ENCODE measurements at places on chromosomes 7 and 10.

- no peak for DNase-seq
These were observed 5.8 kb downstream of the TCF7L2 start for GRCh38 chr10:112955582-112956421.

DNA sequence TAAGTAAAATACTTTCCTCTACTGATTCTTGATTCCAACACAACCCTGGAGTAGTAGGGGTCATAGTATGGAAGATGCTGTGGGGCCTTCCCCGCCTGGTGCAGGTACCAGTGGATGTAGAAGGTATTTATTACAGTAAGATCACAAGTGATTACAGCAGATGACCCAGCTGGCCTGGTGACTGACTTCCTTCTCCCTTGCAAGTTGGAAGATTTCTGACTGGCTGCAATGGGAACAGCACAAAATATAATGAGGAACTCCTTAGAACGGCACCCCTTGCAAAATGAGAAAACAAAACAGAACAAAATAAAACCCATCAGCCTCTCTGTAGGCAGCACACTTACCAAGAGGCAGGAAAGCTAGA, 61.7 kb upstream of the TARP start:
- peak; percentile 75 for DNase-seq

DNA sequence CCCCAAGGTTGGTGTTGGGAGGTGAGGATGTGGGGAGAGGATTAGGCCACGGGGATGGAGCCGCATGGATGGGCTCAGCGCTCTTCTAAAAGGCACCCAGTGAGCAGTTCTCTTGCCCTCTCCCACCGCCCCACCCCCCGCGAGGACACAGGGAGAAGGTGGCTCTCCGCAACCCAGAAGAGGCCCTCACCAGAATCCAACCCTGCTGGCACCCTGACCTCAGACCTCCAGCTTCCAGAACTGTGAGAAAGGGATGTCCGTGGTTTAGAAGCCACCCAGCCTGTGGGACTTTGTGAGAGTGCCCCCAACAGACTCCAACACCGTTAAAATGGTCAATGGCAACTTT, 242.8 kb upstream of the PPP2R2D start:
- DNase-seq, result no peak

DNA sequence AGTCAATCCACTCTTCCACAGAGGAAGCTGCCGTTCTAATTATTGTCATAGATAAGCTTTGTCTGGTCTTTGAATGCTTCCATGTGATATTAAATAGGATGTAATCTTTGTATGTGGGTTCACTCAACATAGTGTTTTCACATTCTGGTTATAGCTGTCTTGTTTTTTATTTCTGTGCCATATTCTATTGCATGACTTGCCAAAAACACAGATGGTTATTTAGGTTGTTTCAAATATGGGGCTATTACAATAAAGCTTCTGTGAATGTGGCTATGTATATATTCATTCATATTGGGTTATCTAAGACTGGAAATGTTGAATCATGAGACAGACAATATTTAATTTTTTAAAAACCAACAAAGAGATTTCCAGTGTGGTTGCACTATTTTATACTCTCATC, 1109.3 kb upstream of the LRRTM3 start:
- DNase-seq, result no peak

DNA sequence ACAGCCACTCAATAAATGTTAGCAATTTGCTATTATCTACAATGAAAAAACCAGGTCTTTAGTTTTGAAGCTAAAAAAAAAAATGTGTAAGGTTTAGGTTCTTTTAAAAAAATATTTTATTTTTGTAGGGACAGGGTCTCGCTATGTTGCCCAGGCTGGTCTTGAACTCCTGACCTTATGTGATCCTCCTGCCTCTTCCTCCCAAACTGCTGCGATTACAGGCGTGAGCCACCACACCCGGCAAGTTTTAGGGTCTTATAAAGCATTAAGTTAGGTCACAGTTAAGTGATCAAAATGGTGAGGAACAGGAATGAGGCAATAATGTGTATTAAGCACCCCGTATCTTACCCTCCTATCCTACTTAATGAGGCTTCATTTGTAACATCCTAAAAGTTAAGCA, 774 bp downstream of the SEM1 start:
- DNase-seq, result no peak

DNA sequence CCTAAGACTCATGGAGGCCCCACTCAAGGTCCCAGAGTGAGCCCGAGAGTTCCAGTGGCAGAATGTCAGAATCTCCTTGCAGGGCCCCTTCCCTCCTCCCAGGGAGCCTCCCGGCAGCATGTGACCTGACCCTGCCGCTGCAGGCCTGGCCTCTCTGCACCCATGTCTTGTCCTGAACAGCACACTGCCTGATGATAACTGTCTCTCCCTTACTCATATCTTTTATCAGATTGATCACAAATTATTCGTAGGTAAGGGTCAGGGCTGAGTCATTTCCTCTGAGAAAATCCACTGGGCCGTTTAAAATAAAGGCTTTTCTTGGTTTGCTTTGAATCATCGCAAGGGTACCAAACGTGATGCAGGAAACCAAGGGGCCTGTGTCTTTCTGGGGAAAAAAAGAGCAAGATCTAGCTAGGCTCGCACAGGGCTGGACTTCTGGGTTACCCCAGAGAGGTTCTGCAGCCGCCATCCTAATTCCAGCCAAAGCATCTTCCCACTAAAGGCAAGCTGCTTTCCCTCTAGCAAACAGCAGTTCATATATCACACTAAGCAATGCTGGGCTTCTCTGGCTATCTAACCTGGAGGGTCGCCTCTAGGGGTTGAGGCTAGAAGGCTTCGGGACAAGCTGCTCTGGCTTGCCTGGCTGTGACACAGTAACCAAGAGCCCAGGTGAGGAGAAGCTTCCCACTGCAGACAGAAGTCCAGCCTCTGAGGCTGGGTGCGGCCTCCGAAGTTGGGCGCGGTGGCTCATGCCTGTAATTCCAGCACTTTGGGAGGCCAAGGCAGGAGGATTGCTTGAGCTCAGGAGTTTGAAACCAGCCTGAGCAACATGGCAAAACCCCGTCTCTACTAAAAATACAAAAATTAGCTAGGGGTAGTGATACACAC, 104.9 kb downstream of the SPDYE5 start:
- DNase-seq, result no peak

DNA sequence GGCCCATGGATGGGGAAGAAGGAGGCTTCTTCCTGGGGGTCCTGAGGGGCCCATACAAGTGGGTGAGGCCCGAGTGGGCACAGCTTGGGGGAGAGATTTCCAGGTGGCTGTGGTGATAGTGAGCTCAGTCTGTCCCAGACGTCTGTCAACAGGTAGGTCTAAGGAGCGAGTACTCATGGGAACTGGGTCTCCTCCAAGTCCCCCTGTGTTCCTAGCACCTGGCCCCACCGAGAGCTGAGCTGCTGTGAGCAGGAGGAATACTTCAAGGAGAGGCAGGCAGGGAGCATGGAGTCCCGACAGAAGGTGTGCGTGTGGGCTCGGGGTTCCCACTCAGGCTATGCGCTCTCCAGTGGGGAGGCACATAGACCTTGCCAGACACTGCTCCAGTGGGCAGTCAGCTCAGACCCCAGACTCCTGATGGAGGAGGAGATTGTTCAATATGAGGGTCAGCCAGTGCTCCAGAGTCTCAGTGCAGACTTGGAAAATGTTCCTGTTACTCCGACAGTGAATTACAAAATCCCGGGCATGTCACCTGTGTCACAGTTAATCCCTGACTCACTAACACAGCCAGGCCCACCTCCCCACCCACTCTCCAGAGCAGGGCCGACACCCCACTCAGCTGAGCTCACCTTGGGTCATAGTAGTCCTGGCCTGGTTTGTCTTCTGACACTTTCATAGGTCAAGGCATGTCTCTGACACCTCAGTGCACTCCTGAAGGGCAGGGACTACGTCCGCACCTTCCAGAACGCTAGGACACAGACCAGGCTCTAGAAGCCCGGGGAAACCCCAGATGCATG, 28.2 kb upstream of the C10orf53 start:
- no peak for DNase-seq

- DNase-seq, result no peak
These were observed 4.9 kb upstream of the INSIG1 start for GRCh38 chr7:155292680-155293226.

DNA sequence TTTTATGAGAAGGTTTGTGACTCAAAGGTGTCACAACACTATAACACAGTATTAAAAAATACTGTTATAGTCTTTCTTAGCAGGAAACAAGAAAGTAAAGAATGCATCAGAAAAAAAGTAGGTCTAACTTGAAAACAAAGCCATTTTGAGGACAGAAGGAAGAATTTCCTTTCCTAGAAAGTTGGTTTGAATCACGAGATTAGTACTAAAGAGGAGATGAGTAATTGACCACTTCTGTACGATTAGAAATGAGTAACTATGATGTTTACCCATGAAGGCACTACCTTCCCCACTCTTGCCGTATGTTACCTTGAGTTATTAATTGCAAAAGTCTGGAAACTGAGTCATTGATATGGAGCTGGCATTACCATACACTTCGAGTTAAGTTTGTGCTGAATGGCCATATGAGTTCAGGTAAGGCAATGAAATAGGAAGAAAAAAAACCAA, 65.2 kb downstream of the FAM185A start:
- DNase-seq, result no peak

DNA sequence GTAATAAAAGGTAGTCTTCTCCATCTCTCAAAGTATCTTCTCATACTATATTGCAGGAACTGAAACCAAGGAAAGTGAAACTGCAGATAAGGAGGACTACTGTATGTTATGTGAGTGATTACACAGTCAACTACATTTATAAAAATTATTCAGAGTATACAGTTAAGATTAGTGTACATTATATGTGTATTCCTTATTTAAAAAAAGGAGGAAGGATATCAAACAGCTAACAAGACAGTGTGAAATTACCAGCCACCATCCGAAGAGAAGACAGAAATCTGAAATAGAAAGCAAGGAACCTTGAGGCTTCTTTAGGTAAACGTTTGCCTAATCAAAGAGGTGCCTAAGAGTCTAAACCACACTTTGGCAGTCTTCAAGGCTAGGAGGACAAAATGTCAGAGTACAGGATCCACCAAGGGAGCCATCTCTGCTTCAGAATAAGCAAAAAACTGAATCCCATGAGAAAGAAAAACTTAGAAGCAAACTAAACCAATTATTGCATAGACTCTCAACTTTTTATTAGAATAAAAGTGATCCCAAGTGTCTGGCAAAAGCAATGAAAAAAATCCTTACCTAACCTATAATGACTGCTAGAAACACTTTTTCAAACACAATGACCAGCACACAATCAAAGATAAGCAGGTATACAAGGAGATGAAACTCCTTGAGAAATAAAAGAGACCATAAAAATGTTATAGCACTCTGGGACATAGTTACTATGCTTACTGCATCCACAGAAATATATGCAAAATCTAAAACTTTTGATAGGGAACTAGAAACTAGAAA, 6.4 kb downstream of the USP6NL start:
- DNase-seq, result peak; percentile 33

DNA sequence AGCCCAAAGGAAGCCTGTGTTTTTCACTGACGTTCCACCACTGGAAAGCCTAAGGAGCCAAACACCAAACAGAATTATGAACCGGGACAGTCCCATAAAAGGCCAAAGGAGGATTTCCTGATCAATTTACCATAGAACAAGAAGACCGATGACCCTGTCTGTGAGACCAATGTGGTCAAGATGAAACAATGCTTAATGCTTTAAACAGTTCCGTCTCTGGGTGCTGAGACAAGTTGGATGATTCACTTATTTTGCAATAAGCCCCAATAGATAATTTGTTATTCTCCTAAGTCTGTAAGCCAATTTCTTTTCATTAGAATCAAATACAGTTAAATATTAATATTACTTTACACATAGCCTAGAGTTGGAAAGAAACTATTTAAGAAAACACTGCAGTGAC, 134.9 kb downstream of the MICU1 start:
- DNase-seq, result no peak

DNA sequence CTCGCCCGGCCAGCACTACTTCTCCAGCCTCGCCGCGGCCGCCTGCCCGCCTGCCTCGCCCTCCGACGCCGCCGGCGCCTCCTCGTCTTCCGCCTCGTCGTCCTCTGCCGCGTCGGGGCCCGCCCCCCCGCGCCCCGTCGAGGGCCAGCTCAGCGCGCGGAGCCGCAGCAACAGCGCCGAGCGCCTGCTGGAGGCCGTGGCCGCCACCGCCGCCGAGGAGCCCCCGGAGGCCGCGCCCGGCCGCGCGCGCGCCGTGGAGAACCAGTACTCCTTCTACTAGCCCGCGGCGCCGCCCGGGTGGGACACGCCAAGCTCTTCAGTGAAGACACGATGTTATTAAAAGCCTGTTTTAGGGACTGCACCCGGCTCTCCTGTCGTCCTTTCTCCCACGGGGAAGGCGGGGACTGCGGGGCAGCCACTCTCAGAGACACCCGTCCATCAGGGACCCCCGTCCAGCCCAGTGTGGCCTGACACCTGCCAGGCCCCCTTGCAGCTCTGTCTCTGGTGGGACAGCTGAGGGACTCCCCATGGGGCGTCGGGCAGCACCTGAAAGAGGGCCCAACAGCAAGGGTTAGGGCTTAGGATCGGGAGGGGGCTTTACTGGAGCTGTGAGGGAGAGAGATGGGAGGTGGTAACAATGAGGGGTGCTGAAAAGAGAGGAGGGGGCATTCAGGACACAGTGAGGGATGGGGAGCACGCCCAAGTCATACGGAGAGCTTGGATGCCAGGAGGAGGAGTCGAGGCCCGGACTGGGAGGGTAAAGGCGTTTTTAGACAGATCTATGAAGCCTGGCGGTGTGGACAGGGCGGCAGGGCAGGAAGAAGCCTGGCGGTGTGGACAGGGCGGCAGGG, 34.7 kb downstream of the SPDYE6 start:
- no peak for DNase-seq

DNA sequence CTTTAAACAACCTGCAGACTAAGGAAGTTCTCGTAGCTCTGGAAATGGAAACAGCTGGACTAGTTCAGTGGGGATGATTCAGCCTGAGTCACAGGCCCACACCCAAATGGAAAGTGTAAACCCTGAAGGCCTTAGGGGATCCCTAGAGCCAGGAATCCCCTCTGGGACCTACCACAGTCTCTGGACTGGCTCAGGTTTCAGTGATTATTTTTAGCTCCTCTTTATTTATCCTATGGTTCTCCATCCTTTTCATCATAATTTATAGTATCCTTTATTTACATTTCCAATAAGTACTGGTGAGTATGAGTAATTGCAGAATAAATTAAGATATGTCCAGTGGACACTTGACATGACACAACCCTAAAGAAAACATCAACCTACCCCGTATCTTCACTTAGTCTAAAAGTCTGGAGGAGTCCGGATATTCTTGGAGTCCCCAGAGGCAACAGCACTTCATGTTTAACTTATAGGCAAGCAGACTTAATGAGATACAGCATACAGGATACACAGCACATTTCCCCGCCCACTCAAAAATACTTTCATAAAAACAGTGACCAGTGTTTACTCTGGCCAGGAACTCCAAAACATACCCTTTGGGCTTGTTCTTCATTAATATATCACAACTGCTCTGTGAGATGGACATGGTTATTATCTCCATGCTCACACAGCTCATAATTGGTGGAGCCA, 28.4 kb upstream of the SEMA3E start:
- DNase-seq, result no peak

- no peak for DNase-seq
These were observed 78.9 kb downstream of the SVIL start for GRCh38 chr10:29555746-29556481.

- no peak for DNase-seq
These were observed 70.4 kb downstream of the RALA start for GRCh38 chr7:39693812-39694211.
